ENCODE measurements at places on chromosomes 6 and 20.
A peak's percentile ranks its signal among the peaks of the same experiment; 100 is the strongest.

DNA sequence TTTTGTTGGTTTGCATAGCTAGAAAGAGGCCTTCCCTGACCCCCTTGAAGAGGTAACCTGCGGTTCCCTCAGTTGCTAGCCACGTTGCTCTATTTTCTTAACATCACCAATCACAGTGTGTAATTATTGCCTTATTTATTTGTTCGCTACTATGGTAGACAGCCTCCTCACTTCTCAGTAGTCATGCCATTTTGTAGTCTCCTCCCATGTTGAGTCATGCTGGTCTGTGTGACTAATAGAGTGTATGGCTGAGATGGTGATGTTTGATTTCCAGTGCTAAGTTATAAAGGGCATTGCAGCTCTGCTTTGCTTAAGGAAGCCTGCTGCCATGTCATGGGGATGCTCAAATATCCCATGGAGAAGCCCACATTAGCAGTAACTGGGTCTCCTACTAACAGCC lies 236.6 kb upstream of the CHD6 start:
- no peak for DNase-seq

GRCh38 chr6:13671548-13672127 lies 40.0 kb downstream of the RANBP9 start:
- no peak for DNase-seq

GRCh38 chr6:15675536-15676220 lies 12.8 kb upstream of the DTNBP1 start:
- DNase-seq = no peak

- DNase-seq = no peak
These were observed 36.0 kb downstream of the ZNF341 start for GRCh38 chr20:33767777-33768138.

GRCh38 chr6:170439366-170440361 lies 113.4 kb downstream of the PSMB1 start:
- DNase-seq = no peak

GRCh38 chr6:125918681-125919566 lies 37.6 kb upstream of the HINT3 start:
- peak; percentile 35 for DNase-seq

DNA sequence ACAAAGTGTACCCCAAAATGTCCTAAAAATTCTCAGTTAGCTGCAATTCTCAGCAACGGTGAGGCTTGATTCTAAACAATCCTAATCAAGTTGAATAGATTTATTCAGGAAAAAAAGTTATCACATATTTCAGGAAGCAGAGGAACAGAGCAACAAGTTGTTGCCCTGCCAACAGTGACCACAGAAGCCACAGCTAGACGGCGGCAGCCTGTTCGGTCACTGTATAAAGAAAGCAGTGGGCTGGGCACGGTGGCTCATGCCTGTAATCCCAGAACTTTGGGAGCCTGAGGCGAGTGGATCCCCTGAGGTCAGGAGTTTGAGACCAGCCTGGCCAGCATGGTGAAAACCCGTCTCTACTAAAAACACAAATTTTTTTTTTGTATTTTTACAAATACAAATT lies 171.2 kb upstream of the BMP5 start:
- no peak for DNase-seq

GRCh38 chr6:35586542-35586941 lies 73.8 kb upstream of the TULP1 start:
- no peak for DNase-seq

GRCh38 chr6:28586962-28587745 lies 61.5 kb downstream of the GPX5 start:
- DNase-seq = no peak

DNA sequence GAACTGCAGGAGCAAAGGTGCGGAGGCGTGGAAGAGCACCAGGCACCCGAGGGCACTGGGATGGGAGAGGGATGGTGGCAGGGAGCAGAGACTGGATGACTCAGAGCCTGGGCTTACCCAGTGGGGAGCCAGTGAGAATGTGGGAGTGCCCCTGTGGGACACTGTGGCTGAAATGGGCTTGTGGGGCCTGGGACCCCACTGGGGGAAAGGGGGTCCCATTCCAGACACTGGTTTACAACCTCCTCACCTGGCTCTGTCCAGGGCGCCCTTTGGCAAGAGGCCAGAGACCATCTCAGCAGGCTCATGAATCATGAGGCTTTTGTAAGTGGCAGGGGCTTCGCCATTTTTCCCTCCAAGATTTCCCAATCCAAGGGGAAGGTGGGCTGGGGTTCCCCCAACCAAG lies 124.0 kb upstream of the MAFB start:
- no peak for DNase-seq

DNA sequence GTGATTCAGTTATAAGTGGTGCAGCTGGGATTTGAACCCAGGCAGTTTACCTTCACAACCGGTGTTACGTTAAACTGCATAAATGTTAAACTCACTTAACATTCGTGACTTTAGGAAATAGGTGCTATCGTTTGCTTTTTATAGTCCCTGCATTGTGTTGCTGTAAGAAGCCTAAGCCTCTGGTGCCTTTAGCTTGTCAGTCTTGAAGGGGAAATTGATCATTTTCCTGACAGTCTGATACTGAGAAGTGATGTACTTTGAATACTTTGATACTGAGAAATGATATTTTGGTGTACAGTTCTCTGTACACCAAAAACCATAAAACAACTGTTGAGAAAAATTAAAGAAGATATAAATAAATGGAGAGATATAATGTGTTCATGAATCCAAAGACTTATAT lies 52.5 kb upstream of the NEDD9 start:
- no peak for DNase-seq

DNA sequence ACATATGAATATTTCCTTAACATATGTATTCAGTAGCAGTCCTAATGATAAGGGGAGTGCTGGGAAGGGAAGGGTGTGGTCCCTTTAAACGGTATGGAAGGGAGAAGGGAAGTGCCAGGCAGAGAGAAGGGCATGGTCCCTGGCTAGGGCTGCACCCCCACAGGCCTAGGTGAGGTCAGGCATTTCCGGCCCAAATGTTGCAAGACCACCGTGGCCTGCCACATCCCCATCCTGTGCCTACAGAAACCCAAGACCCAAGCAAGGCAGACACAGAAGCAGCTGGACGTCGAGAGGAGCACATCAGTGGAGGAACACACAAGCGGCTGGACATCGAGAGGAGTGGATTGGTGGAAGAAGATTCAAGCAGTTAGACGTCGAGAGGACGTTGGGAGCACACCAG lies 5.9 kb downstream of the RRAGD start:
- no peak for DNase-seq

DNA sequence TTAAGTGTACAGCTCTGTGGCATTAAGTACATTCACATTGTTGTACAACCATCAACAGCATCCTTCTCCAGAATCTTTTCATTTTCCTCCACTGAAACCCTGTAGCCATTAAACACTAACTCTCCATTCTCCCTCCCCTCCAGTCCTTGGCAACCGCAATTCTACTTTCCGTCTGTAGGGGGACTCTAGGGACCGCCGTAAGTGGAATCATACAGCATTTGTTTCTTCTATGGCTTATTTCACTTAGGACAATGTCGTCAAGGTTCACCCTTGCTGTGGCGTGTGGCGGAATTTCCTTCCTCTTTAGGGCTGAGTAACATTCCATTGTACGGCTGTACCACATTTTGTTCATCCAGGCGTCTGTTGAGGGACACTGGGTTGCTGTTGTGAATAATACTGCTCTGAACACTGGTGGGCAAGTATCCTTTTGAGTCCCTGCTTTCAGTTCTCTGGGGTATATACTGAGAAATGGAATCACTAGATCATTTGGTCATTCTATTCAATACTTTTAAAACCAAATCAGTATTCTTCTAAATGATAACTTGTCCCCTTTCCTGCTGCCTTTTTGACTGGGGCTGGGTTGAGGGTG lies 50.7 kb downstream of the PPP1R3G start:
- no peak for DNase-seq

- DNase-seq = no peak
These were observed 51.9 kb downstream of the DLL1 start for GRCh38 chr6:170238741-170239565.

- no peak for DNase-seq
These were observed 116.0 kb downstream of the TRIM27 start for GRCh38 chr6:28807682-28808280.

- DNase-seq = peak; percentile 83
These were observed 21.0 kb upstream of the PDE7B start for GRCh38 chr6:135830452-135830881.

DNA sequence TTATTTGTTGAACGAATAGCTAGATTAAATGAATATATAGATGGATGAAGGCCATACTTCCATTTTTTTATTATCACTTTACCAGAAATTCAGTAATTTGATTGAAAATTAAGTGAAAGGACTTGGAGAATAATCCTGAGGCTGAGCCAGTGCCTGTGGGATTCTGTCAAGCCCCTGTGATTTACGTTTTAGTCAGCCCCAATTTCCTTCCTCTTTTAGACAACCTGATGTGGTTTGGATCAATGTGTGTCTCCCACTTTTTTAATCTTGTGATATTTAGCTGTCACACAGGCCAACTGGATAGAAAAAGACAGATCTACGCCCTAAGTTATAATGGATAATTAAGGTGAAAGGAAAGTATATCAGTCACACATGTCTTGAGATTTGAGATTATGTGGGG lies 188.8 kb downstream of the EDN1 start:
- no peak for DNase-seq

DNA sequence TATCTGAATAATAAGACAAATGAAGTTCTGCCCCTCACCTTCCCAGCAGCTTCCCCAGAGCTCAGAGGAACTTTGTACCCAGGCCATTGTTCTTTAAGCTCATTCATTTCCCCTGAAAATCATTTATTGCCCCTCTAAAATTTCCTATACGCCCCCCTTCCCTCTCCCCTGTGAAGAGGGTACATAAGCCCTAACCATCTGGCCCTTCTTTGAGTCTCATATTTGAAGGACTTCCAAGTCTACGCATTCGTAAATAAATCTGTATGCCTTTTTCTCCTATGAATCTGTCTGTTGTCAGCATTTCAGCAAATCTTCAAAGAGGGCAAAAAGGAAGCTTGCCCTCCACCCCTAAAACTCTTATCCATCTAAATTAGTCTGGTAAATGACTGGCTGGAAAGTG lies 73.1 kb upstream of the DST start:
- DNase-seq = no peak

DNA sequence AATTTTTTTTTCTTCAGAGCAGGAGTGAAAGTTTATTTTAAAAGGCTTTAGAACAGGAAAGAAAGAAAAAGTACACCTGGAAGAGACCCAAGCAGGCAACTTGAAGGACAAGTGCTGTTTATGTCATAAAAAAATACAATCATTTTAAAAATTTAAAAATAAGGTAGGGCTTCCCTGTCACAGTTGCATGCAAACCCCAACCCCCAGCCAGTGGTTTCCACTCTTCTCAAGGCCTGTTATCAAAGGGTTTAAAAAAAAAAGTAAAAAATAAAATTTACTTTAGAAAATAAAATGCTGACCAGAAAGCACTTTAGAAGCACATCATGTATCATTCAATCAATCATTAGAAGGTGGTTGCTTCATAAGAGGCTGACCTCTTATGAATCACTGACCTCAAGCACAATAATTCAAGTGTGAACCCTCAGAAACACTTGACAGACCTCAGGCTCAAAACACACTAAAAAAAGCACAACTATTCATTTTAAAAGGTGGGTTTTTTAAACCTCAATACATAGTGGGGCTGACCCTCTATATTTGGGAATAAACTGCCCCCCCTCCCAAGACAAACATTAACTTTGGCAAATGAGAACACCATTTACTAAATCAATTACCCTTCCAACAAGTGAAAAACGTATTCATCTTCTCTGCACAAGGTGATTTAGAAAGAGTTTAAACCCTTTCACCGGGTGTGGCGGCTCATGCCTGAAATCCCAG lies 15.6 kb downstream of the ILRUN start:
- no peak for DNase-seq

Data from fibroblast of skin of left quadriceps (primary cell).